ENCODE measurements at places on chromosomes 5 and 9.

- no peak for DNase-seq
Observed at GRCh38 chr5:76114179-76114851, 31.1 kb downstream of the SV2C start.

DNA sequence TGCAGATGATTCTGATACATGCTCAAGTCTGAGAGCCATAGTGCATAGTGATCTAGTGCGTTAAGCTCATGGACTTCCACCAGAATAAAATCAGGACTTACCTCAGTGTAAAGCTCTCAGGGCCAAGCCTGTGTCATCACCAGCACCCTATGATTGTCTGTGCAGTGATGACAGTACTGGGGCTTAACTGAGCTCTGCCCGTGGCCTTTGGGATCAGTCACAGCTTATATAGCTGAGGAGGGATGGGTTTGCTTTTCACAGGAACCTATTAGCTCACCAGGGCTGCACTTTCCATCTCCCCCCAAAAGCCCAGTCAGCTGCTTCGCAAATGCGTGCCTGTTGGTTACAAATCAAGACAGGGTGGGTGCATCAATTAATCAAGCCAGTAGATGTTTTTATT is 246.9 kb downstream of the NR3C1 start:
- no peak for DNase-seq

GRCh38 chr9:10443868-10444204 is 169.0 kb downstream of the PTPRD start:
- DNase-seq: no peak

GRCh38 chr9:3648722-3649246 is 123.0 kb upstream of the RFX3 start:
- DNase-seq: no peak

DNA sequence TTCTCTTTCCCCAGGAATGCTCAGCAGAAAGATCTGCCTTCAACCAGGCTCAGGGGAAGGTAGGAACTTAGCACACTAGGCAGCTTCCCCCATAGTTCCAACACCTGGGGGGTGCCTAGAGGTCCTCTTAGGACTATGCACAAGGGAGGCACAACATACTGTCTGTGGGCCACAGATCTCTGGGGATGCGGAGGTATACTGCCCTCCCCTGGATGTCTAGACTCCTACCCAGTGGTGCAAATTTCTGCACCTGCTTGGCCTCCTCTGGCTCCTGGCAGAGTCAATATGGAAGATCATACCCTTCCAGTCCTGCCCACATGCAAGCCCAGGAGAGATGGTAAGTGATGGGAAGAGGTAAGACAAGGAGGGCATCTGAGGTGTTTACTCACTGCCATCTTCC is 247.5 kb upstream of the DAPK1 start:
- DNase-seq: no peak

DNA sequence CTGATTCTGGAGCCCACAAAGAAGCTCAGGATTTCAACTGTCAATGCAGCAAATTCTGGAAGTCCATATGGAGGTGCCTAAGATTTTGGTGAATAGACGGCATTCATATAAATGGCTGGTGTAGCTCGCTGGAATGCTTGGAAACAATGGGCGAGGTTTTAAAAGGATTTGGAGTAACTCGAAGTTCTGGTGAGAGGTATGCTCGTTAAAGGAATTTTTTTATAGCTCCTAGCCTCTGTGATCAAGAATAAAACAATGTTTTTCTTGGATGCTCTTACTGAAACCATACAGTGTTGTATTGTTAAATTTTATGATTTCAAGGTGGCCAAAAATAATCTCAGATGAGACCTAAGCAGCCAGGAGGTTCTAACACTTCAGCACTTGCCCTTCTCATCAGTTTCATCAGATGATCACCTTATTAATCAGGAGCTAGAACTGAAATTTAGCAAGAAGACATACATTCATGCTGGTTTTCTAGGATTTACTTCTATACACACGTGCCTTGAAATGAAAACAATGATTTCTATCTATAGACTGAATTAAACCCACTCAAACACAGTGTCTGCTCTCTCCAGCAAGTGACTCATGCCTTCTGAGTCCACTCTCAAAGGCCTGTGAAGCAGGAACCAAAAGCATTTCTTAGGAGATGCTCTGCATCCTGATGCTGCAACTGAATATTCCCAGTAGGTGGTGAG is 79.2 kb downstream of the OTULIN start:
- no peak for DNase-seq

DNA sequence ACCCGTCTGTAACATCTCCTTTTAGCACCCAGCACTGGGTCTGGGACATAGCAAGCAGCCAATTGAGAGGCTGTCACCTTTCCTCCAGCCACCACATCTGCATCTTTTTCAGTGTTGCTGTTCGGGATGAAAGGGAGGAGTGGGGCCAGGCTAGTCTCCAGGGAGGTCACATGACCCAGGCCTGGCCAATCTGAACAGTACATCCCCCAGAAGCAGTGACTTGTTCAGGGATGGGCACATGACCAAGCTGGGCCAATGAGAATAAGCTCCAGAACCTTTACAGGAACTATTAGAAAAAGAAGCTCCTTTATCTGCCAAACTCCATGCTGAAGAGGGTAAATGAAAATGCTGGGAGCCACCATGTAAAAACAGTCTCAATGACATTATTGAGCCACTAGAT is 359.0 kb downstream of the SLIT3 start:
- DNase-seq: no peak
